MG63 (cell line): ENCODE measurements at places on chromosomes 1 and 21.

- no peak for DNase-seq
Observed at GRCh38 chr21:35394634-35395369, 345.7 kb upstream of the RUNX1 start.

DNA sequence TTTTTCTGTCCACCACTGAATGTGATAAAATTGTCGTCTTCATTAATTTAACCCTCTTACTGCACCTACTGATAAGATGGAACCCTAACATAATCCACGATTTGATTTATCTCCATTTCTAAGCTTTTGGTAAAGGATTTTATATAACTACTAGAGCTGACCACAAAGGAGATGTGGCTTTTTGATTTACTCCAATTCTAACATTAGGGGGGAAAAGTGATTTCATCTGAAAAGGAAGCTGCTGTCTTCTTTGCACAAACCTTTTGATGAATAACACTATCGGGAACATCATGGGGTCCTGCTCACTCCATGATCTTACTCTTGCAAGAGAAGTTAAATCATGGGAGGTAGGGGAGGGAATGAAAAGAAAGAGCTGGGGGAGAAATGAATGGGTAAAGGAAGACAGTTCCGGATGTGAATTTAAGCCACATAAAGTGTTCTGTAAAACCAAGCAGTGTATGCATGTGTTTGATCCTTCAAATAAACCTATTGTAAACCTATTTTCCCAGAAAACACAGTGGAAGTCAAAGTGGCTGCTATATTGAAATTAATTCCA, 161.8 kb downstream of the GABPA start:
- no peak for DNase-seq

- DNase-seq = no peak
Observed at GRCh38 chr21:44868707-44869106, 4.8 kb downstream of the PTTG1IP start.

DNA sequence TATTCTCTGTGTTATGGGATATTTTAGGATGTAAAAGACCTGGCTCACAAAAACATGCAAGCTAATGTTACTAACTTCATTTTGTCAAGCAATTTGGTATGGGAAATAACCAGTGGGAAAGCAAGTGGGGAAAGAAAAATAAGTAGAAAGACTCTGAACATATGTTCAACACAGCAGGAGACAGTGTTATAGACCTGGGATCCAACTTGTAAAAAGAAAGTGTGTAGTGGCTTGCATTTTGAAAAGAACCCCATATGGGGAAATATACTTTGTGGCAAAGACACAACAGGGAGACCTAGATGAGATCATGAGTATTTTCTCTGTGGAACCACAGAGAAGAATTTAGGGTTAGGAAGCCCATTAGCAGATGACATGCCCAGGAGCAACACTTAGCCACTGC, 212.7 kb upstream of the NRIP1 start:
- no peak for DNase-seq

DNA sequence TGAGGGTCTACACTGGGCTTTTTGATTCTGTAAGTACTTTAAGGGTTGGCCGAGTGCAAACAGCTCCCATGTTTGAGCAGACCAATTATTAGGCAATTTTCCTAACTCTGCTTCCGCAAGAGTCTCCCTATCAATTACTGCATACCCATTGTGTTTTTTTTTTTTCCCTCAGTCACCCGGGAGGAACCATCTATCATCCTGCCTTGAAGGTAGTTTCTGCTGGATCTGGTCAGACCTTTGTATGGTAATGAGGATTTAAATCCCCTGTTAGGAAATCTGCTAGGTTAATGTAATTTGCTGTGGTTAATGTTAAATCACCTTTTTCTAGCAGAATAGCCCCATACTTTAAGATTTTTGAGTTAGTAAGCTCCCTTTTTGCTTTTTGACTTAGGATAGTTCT, 40.8 kb upstream of the WARS2 start:
- no peak for DNase-seq

- no peak for DNase-seq
Observed at GRCh38 chr1:160257411-160258015, 4.8 kb downstream of the DCAF8 start.

- DNase-seq = no peak
Observed at GRCh38 chr1:118269598-118269997, 84.6 kb upstream of the SPAG17 start.

- DNase-seq = no peak
Observed at GRCh38 chr1:28028873-28029654, 59.3 kb downstream of the EYA3 start.

DNA sequence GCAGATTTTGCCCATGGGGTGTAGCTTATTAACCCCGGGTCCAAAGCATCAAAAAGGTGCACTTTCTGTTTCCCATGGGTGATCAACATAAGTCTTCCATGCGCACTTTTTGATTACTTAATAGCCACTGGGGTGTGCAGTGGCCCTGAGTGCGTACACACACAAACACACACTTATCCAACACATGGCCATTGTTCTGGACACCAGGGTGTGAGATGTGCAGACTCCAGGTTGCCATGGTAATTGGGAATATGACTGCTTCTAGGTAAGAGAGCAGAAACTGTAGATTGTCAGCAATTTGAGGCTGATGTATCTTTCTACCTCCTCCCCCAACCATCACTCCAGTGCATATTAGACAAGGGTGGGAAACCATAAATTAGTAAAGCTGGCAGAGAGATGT, 68.8 kb downstream of the MAB21L3 start:
- no peak for DNase-seq

- no peak for DNase-seq
Observed at GRCh38 chr1:18752409-18752808, 107.1 kb downstream of the TAS1R2 start.

DNA sequence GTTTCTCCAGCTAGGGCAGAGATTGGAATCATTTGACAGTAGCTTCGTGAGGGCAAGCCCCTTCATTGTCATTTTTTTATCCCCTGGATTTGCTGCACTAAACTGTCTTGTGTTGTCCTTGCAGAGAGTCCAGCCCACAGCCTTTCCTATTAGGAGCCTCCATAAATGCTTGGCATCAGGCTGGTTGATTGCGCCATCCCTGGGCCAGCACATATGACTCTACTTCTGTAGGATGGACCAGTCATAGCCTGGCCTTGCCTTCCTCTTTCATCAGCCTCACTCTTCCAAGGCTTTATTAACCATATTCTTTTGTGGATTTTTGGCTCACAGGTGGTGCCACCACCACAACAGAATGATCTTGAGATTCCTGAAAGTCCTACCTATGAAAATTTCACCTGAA, 31.4 kb downstream of the LY9 start:
- peak; percentile 31 for DNase-seq

DNA sequence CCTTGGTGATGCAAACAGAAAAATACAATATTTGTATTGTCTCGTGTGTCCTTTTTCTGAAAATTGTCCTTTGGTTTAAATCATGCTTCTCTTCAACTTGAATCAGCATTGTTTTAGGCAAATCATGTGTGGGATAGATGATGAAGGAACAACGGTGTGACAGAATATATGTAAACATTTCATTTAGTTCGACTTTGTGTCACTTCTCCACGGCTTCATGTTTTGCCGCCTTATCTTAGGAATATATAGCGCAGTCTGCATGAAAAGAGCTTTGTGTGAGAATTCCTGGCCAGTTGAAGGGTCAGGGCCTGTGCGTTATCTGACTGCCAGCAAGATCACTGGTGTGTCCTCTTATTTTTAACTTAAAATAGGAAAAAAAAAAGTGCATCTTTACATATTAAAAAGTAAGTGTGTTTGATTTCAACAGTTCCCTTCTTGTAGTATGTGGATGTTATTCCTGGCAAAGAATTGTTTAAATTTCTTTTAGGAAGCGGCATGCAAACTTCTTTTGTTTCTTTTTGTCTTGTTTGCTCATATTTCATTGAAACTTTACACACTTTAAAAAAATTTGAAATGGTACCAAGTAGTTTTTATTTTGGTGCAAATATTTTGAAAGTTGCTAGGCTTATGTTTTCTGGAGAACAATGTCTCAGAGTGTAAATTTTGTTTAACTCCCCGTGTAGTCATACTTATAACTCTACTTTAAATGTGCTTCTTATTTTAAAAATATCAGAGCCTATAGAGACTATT, 465.2 kb downstream of the USP25 start:
- peak; percentile 19 for DNase-seq

GRCh38 chr1:169086603-169087455, 19.7 kb upstream of the ATP1B1 start:
- DNase-seq = no peak

GRCh38 chr1:186849826-186850225, 21.1 kb downstream of the PLA2G4A start:
- DNase-seq = no peak

DNA sequence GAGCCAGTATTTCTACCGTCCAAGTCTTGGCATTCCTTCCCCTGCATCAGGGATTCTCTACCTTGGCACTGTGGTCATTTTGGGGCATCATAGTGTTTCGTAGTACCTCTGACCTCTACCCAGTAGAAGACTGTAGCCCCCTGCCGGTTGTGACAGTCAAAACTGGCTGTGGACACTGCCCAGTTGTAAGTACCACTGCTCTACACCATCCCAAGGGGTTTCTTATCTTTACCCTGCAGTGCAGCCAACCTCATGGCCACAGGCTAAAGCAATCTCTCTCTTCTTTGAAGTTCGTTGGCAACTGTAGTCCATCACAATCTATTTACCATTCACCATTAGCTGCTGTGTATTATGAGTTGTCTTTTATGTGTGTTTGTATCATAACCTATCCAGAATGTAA, 29.3 kb upstream of the ERO1B start:
- peak; percentile 17 for DNase-seq

GRCh38 chr1:205232127-205232820, 4.5 kb downstream of the TMCC2 start:
- DNase-seq = no peak

DNA sequence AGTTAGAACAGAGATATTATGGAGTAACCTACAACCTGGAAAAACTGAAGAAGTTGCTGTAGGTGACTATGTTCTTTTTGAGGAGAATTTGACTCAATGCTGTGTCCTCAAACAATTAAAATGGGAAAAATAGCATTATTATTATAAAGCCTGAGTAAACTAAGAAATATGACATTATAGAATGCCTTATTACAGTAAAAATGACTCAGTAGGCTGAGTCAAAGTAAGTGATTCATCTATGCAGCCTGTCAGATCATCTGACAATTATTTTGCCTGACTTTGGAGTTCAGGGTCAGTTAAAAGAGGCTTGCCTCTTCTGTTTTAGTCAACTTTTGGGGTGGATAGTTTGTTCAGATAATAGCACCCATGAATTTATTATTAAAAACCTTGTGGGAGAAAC, 150.8 kb upstream of the PTGFR start:
- DNase-seq = no peak

DNA sequence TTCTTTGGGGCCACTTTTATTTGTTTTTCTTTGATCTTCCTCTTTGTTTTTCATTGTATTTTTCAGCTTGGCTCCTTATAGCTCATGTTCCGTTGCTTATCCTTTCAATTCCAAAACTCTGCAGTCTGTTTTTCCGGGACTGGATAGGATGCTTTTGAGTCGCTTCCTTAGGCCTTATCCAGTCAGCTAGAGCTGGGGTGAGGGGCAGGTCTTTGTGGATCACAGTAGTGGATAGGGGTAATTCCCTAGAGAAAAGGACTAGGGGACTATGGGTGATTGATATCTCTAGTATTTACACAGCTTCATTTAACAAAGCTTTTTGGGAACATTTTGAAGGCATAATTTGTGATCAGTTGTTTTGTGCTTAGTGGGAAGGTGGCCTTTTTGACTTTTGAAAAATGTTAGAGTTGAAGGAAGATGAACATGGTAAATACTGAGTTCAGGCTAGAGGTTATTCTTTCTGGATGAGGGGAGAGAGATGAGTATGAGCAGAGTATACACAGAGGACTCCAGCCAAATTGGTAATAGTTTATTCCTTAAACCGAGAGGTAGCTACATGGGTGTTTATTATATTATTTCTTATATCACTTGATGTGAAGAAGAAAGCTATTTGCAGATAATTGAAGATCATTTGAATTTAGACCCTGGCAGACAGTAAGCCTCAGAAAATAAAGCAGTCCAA, 22.5 kb downstream of the CEP350 start:
- DNase-seq = no peak

- DNase-seq = no peak
Observed at GRCh38 chr1:204076891-204077290, 4.0 kb downstream of the SOX13 start.

DNA sequence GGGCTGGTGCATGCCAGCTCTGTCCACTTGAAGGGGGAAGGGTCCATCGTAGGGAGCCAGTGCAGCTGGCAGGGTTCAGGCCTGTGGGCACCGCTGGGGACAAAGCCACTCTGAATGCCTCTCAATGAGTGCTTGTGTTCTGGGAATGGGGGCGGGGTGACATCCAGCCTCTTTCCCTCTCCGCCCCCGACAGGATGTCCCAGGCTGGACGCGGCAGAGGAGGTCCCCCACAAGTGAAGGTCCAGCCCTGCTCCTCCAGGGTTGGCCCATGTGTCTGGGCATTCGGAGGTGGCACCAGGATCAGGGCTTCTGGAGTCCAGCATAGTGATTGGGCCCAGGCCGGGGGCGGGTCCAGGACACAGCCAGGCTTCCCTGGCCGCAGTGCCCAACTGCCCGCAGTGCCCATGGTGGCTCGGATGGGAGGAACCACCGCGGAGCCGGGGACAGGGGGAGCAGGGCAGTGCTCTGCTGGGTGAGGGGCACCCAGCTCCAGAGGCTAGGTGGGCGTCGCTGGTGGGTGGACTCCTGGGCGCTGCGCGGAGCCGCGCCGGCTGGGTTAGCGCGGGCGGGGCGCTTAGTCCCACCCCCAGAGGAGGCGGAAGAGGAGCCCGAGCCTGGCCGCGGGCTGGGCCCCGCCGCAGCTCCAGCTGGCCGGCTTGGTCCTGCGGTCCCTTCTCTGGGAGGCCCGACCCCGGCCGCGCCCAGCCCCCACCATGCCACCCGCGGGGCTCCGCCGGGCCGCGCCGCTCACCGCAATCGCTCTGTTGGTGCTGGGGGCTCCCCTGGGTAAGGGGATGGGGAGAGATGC, at the start of gene SHISA4:
Gene SHISA4 (plus strand): TSS at position 617 of the 808 bp plus-strand sequence. CDS start 97 bp downstream, at position 714.
- peak; percentile 85 for DNase-seq

DNA sequence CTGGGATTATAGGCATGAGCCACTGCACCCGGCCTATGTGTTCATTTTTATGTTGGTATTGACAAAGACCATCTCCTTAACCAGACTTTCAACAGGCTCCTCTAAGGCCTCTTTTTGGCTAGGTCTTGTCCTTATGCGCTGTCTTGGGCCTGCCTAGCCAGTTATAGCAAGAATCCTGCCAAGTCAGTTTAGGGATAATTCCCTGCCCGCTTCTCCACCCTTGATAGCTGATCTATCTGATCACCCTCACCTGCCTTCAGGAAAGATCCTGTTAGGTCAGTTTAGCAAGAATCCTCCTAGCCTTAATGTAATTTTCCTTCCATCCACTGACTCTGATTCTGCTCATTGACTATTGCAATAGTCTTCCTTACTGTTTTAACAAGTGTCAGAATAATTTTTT, 2.4 kb upstream of the B4GALT3 start:
- no peak for DNase-seq

GRCh38 chr1:232105561-232105960, 479.0 kb downstream of the DISC1 start:
- no peak for DNase-seq

- peak; percentile 40 for DNase-seq
Observed at GRCh38 chr21:28336314-28336713, 656.4 kb downstream of the LTN1 start.

- DNase-seq = peak; percentile 62
Observed at GRCh38 chr1:246107516-246108277, 399.4 kb downstream of the SMYD3 start.

- DNase-seq = no peak
Observed at GRCh38 chr1:102219463-102219862, 222.7 kb upstream of the OLFM3 start.
